CD4-positive, alpha-beta T cell treated with Interleukin-15 for 4 hours (primary cell): ENCODE measurements at places on chromosomes 3 and 15.

DNA sequence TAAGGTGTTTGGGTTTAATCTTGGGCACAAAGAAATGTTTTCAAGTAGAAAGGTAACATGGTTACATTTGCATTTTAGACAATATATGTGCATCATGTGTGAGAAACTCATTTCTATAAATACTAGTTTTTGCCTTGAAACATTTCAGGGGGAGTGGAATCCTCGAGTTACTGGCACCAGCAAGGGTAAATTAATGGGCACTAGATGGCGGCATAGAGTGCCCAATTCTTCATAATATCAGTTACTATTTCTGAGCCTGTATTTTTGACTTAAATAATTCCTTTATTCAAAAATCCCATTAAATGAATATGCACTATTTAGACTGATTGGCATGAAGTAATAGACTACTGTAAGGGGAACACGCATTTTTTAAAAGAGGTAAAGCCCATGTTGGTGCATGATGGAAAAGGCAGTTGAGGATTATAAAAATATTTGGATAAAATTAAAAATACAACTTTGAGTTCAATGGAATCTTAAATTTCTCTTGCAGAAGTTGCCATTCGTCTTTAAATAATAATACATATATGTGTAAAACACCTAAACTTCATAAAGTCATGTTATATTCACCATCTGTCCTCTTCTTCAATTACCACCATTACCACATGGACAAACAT lies 106.3 kb downstream of the ZBTB20 start:
- peak; percentile 45 for DNase-seq

- no peak for DNase-seq
Observed at GRCh38 chr3:150635076-150635475, 32.0 kb downstream of the SELENOT start.

- no peak for DNase-seq
Observed at GRCh38 chr15:40891138-40891537, 3.1 kb upstream of the VPS18 start.

- no peak for DNase-seq
Observed at GRCh38 chr15:93235926-93236780, 147.1 kb upstream of the RGMA start.

DNA sequence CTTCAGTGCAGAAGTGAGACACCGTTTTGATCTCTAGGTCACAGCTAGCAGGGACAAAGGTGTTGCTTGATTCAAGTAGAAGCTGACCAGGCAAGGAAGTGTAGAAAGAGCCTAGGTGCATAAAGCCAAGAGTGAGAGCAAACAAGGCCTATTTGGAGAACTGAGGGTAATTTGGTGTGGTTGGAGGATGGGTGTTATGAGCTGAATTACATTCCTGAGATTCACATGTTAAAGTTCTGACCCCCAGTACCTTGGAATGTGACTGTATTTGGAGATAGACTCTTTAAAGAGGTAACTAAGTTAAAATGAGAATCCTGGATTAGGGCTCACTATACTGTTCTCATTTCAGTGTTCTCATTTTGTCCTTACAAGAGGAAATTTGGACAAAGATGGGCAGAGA lies 191.3 kb downstream of the ZMAT3 start:
- no peak for DNase-seq

GRCh38 chr3:158140396-158140795 lies 30.5 kb downstream of the RSRC1 start:
- no peak for DNase-seq

- DNase-seq = peak; percentile 7
Observed at GRCh38 chr3:37024092-37024491, 30.8 kb downstream of the MLH1 start.
